Transverse colon (tissue), 4 donors: ENCODE measurements at places on chromosomes 12 and 14. TPM values are rescaled to one million over a fixed set of nuclear protein-coding genes. Genes with fewer than 3 reads are reported as not detected.

EAPP gene
- 16.1 TPM for total RNA-seq

PPP1R1A gene
- 67.0 TPM for total RNA-seq

WIF1 gene
- total RNA-seq = not detected

NKX2-1 gene
- total RNA-seq = not detected

DNA sequence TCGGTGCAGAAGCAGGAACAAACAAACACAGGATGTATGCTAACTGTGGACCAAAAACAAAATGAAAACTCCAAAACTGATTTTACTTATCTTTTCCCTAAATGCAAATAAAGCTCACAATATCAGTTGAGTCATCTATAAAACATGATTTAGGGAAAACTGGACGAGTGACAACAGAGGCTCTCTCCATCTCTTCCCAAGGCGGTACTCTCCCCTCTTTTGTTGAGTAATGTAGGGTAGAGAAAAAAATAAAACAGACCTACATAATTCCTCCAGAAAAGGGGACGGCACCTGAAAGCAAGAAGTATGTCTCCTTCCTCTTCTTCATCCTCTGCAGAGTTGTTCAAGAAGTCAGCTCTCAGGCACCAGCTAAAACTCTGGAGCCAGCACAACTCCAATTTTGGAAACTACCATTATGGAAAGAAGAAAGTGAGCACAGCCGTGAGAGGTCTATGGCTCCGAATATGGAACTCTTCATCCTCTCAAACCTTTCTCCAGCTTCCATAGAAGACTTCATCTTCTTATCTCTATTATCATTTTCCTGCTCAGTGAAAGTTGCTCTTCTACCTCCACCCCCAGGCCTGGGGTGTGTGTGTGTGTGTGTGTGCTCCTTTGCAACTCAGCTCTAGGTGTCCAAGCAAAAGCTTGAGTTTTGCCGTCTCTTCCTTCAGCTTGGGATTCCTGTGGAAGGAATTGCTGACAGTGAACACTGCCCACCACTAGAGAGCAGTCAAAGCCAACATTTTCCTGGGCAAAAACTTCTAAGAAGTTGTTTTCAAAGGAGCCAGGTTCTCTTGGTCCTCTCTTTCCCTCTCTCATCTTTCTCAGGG, 155.4 kb downstream of the DIO2 start:
- DNase-seq = peak; percentile 9

GRCh38 chr14:61154641-61155040, 126.5 kb downstream of the TMEM30B start:
- no peak for DNase-seq

- DNase-seq = no peak
These were observed 121.7 kb downstream of the CHST11 start for GRCh38 chr12:104578453-104578852.

DNA sequence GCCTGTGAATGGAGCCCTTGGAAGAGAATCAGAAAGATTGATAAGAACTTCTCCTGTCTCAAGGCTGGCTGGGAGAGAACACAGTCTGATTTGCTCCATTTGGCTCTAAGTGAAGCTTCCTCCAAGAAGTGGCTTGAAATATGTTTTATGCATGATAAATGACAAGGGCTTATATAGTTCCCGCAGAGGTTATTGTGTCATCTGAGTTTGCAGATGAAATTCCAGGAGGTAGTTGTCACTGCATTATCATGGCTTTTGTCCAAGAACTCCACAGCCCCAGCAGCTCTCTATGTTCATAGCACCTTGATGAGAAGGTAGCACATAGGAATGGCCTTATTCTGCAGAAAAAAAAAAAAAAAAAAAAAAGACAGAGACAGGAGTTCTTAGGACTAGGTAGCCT, 108.5 kb downstream of the DACT1 start:
- no peak for DNase-seq

GRCh38 chr12:52132754-52133161, 53.3 kb downstream of the SMIM41 start:
- no peak for DNase-seq

DNA sequence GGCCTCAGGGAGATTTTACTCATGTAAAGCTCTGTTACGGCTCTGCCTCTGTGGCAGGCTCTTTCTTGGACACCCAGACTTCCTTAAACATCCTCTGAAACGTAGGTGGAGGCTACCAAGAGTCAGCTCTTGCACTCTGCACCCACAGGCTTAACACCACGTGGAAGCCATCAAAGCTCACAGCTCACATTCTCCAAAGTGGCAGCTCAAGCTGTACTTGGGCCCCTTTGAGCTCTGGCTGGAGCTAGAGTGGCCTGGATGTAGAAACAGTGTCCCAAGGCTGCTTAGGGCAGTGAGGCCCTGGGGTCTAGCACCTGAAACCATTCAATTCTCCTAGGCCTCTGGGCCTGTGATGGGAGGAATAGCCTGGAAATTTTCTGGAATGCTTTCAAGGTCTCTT, 155.3 kb upstream of the CDKN3 start:
- no peak for DNase-seq

DNA sequence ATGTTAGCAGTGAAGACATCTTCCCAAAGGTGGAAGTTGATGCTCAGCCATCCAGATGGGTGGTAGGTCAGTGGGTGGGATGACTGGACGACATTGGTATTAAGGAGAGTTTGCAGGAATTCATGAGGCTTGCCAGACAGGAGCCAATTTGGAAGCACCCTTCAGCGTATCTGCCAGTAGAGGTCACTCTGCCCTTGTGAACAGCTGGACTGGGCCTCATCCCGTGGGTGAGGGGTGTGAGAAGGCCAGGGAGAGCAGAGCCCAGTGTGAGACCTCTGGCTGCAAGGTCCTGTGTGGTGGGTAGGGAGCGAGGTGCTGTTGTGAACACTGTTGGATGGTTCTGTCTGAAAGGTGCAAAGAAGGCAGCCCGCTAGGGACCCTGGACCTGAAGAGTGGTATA, 37.7 kb downstream of the SLC5A8 start:
- peak; percentile 21 for DNase-seq

DNA sequence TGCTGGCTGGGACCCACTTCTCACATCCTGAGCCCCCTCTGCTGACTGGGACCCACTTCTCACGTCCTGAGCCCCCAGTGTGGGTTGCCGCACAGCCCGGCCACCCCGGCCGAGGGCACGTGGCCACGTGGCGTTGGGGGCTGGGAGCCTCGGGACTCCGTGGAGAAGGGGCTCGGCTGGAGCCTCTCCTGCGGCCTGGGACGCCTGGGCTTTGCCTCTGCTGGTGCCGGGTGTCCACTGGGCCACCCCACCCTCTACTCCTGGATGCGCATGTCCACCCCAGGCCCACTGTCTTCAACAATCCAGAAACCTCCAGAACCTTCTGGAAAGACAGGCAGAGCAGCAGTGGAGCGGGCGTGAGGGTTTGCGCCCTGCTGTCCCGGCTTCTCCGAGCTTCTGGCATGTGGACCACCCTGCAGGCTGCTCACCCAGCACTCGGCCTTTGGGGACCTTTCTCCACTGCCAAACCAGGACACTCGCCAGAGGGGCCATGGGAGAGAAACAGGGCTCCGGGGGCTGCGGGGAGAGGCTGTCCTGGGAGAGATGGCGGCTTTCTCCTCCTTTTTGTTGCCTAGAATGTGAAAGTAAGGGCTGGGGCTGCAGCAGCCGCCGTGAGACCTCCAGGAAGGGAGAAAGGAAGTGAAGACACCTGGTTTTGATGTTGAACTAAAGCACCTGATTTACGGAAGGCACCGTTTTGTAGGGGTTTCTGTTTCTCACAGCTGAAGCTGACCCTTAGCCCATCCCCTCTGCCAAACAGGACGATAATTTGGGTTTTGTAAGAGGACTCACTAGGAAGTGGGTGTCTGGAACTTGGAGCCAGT, 30.0 kb downstream of the NOC4L start:
- no peak for DNase-seq

GRCh38 chr12:60437297-60437696, 841.5 kb downstream of the SLC16A7 start:
- no peak for DNase-seq

DNA sequence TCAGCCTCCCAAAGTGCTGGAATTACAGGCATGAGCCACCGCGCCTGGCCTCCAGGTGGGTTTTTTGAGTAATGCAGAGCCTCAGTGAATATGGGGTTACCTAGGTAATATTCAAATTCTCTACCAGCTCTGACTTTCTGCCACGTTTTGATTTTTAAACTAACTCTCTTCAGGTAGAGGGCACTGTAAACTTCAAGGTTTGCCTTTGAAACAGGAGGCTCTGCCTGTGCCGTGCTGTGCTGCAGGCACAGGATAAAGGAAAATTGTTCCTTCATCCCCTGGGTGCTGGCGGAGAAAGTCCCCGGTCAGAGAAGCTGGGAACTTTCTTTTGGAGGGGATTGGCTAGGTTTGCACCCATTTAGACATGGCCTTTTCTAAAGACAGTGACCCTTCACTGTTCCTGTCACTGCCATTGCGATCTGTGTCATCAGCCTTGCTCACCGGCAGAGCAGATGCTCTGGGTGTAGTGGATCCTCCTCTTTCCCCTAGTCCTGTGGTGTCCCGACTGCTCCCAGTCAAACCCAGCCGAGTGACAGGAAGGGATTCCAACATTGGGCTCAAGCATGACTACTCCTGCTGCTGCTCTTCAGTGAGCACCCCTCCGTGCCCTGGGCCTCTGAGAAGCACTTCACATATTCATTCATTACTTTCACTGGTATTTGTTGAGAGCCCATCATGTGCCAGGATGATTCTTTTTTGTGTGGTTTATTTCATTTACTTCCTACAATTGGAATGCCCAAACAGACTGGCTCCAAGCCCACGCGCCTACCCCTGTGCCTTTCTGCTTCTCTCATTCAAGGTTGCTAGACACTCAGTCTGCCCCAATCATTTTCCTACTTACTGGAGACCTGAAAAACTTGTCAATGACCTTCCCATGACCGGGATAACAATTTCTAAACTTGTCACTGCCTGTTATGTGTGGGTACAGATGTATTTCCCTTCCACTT, 103.6 kb downstream of the TMEM30B start:
- no peak for DNase-seq

DNA sequence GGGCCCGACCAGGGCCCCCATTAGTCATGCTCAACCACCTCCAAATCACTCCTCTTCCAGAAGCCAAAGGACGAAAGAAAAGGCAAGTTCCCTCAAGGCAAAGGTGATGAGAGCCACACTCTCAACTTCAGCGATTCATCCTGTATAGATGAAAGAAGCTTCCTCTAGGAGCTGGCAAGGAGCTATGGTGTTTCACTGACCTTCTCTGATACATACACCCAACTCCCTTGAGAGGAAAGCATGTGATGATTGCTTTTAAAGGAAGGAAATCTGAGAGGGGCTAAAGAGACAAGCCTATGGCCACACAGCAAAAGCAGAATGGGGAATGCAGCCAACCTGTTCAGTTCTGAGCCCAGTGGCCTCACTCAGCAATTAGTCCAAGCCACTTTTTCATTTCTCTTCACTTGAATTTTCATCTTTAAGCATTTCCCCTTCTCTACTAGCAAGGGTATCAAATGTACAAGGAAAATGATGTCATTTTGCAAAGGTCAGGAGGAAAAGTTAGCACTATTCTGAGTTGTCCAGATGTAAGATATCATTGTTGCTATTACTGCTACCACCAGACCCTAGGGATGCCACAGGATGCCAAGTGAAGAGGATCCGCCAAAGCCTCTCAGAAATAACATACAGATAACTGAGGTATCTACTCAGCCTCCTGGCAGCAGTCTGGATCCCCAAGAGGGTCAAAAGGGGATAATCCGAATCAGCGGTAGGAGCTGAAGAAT, 82.5 kb downstream of the MAP3K9 start:
- DNase-seq = no peak

DNA sequence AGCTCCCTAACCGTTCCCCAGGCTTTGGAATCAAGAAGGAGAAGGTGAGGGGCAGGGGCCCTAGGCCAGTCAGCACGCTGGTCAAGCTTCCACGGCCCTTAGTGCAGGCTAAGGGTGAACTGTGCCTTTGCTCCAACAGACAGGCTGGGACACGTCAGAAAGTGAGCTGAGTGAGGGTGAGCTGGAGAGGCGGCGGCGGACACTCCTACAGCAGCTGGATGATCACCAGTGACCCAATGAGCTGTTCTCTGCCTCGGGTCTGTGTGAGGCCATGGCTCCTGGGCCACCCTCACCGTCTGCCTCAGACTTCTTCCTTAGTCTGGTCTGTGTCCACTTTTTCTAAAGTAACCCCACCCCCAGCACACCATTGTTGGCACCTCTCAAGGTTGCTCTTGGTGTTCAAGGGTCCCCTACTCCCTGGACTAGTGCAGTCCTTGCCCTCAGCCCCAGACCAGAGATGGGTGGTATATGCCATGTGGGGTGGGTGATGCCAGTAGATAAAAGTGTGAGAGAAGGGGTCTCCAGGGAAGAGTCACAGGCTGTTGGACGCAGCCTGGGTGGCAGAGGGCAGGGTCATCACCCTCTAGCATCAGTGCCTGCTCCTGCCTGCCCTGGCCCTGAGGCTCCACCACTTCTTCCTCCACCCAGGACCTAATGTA, 20.7 kb downstream of the PRPF40B start:
- DNase-seq = no peak

DNA sequence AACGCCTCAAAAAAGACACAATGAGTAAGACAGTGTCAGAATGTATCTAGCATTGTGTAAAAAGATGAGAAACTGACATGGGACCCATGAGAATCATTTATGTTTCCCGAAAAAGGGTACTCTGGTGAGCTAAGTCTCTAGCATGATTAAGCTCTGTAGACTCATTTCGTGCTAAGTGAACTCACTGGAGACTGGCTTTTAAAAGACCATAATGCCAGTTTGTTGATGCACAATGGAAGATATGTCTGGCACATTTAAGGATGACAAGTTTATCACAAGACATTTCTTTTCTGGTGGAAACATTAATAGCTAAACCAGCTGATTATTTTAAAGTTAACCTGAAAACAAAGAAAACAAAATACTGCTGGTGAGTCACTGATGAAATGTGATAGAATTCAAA, 233.5 kb downstream of the SLC2A13 start:
- no peak for DNase-seq

GRCh38 chr14:32809255-32809654, 129.4 kb upstream of the NPAS3 start:
- DNase-seq = no peak

DNA sequence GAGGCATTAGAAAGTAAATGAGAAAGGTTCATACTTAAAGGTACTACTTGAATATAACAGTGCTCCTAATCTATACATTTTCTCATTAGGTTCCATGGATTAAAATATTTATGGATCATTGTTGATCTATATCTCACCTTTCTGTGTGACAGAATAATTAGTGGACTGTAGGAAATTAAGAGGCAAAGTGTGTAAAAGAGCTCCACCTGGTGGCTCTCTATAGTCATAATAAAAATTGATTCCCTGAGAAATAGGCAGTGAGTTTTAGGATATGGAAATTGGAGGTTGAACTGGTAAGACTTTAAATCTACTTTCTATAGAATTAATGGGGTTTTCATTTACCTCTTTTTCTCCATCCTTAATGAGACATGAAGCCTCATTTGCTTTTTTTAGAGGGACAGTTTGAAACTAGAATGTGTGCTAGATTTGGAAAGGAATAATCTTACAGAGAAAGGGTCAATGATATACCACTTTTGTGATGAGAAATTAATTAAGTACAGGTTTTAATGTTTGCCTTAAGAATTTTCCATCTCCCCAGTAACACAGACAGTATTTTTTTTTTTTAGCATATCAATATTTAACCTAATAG, 11.8 kb upstream of the DERA start:
- no peak for DNase-seq

- DNase-seq = no peak
These were observed 10.6 kb downstream of the TRHDE start for GRCh38 chr12:72282721-72283120.
